ENCODE measurements at places on chromosomes 6 and 20.

- no peak for DNase-seq
Measured at GRCh38 chr6:52305411-52305810, 20.9 kb upstream of the MCM3 start.

DNA sequence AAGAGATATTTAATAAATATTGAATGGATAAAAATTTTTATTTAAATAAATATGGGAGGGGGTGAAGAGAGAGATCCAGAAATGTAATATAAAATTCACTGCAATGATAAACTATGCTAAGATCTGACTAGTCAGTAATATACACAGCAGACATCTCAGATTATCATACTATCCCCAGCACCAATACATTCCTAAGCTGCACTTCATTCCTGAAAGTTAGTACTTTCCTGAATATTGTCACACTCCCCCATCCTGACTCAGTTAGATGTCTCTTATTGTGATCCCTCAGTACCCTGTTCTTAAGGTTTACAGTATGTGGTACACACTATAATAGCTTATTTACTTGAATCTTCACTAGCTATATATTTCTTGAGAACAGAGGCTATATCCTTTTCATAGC lies 88.3 kb upstream of the KCNQ5 start:
- DNase-seq = no peak

DNA sequence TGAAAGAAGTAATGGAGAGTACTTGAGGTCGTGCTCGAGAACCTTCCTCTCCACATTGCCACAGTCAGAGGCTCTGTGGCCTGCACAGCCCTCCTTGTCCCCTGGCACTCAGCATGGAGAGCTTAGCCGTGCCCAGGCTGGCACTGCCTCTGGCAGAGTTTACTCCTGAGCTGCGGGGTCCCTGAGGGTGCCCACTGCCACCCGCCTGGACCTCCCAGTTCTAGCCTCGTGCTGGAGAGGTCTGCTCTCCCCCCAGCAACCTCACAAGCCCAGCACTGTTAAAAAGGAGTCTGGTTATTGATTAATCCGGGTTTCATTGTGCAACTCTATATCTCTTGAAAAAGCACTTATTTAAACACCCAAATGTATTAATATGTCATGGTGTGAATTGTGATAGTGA lies 226.8 kb downstream of the TMEM242 start:
- DNase-seq = no peak

DNA sequence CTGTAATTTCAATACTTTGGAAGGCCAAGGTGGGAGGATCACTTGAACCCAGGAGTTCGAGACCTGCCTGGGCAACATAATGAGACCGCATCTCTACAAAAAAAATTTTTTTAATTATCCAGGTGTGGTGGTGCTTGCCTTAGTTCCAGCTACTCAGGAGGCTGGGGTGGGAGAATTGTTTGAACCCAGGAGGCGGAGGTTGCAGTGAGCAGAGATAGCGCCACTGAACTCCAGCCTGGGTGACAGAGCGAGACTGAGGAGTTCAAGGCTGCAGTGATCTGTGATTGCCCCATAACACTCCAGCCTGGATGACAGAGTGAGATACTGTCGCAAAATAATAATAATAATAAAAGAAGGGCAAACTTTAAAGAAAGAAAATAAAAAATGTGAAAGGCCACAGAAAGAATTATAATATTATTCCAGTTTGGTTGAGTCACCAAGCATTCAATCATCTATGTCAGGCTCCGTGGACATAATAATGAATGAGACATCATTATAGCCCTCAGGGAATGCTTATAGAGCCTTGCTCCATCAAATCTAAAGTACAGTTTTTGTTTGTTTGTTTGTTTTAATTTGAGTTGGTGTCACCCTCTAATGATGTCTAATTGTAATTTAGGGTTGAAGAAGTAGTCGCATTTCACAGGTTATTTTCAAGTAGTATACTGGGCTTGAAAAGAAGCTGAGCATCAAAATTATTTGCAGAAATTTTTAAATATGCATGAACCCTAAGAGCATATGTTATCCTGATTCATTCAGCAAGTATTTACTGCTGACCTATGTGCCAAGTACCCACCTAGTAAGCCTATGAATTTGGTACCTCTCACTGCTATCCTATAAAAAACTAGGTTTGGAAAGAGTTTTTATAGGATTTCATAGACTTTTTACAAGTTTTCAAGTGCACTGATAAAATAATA lies 15.1 kb downstream of the GLYATL3 start:
- no peak for DNase-seq

DNA sequence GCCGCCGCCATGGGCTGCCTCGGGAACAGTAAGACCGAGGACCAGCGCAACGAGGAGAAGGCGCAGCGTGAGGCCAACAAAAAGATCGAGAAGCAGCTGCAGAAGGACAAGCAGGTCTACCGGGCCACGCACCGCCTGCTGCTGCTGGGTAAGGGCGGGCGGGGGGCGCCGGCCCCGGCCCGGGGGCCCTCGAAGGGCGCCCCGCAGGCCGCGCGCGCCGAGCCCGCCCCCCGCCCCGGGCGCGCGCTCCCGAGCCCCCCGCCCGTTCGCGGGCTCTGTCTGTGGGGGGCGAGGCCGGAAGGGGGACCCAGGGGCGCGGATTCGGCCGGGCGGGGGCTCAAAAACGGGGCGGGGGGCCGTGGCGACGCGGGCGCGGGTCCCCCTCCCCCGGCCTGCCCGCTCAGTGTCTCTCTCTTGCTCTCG lies 39.2 kb downstream of the GNAS start:
- no peak for DNase-seq

- DNase-seq = no peak
Measured at GRCh38 chr20:44572551-44573500, 9.6 kb upstream of the PKIG start.

GRCh38 chr6:4426968-4427367 lies 291.6 kb upstream of the ECI2 start:
- DNase-seq = no peak

DNA sequence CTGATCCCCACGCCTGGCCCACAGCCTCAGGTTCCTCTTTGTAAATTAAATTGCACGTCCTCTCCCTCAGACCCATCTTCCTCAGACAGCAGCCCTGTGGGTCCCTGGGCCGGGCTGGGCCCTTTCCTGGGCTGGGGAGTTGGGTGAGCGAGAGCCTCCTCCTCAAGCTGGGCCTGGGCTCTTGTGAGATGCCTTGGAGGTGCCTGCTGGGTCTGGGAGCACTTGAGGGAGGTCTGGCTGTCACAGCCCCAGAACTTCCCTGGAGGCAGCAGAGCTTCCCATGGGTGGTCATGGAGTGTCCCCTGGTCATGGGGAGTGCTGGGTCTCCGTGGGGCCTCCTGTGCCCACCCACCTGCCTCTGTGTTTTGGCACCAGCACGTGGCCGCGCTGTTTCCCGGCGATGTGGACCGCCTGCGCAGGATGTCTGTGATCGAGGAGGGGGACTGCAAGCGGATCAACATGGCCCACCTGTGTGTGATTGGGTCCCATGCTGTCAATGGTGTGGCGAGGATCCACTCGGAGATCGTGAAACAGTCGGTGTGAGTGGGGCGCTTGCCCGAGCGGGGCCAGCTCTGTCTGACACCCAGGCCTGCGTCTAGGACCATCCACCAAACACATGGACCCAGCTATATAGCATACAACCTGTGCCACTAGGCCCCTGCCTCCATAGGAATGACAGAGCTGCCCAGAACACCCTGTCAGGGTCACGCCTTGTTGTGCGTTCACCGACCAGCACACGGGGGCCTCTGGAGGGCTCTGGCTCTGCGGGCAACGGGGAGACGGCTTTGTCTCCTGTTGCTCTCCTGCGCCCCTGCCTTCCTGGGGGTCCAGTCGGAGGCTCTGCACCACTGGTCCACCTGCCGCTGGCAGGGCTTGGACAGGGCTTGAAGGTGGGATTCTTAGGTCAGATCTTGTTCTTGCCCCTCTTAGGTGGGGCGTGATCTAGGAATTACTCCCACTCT lies 33.0 kb downstream of the PYGB start:
- DNase-seq = no peak

DNA sequence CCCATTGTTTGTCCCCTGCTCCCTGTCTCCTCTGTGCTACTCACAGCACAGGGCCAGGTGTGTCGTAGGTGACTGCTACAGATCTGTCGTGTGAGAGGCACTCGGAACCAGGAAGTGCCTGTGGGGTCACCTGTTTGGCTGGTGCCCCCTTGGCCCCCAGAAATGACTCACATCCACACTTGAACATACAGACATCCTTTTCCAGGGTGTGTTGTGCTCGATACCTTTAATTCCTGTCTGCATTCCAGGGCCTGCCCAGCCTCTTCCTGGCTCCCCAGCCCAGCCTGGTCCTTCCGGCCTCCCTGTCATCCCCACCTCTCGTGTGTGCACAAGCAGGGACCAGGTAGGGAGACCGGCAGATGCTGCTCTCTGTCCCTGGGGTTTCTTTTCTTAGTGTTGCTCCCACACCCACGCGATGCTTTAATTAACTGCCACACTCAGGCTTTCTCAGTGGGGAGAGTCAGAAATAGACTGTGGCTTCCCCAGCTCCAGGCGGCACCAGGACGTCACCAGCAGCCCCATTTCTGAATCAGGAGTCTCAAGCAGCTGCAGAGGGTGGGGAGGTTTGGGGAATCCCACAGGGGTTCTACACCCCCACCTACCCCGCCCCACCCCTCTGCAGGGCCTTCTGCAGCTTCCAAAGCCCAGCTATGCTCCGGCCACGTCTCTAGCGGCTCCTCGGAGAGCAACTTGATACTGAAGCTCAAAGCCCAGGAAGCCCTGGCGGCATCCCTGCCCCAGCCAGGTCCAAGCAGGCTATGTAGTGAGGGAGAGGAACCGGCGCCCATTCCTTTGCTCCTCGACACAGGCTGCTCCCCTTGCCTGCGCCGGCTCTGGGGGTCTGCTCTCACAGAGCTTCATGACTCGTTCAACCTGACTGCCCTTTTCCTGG lies 102.2 kb downstream of the SYCP2 start:
- DNase-seq = no peak

DNA sequence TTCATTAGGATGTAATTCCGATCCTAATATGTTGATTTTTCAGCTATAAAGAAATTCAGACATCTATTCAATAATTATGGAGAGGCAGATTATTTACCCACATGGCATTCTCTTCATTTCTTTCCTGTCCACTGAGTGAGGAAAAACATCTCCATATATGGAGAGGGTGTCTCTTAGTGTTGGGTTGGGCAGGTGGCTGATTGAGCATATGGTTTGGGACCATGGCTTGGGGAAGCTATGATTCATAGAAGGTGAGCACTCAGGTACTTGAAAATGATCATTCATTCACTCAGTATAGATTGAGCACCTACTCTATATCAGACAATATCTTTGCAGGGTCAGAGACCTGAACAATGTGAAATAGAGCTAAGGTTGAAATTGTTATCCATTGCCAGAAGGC lies 41.3 kb upstream of the IL20RA start:
- DNase-seq = no peak

- DNase-seq = no peak
Measured at GRCh38 chr6:140847262-140847645, 1285.5 kb upstream of the GJE1 start.

DNA sequence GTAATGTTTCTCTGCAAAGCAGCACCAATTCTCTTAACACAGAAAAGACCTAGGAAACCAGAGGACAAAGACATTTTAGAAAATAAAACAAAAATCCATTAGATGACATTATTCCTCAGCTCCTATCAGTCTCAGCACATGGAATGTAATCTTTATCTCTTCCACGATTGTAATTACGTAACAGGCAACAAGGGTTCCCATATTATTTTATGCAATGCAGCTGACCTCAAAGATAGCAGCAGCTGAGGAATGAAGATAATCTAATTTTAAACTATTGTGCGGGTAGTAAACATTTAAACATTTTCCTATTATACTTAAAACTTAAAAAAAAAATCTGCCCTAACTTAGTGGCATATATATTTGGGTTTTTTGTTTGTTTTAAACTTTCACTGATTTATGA lies 33.0 kb upstream of the PTCHD4 start:
- DNase-seq = no peak

DNA sequence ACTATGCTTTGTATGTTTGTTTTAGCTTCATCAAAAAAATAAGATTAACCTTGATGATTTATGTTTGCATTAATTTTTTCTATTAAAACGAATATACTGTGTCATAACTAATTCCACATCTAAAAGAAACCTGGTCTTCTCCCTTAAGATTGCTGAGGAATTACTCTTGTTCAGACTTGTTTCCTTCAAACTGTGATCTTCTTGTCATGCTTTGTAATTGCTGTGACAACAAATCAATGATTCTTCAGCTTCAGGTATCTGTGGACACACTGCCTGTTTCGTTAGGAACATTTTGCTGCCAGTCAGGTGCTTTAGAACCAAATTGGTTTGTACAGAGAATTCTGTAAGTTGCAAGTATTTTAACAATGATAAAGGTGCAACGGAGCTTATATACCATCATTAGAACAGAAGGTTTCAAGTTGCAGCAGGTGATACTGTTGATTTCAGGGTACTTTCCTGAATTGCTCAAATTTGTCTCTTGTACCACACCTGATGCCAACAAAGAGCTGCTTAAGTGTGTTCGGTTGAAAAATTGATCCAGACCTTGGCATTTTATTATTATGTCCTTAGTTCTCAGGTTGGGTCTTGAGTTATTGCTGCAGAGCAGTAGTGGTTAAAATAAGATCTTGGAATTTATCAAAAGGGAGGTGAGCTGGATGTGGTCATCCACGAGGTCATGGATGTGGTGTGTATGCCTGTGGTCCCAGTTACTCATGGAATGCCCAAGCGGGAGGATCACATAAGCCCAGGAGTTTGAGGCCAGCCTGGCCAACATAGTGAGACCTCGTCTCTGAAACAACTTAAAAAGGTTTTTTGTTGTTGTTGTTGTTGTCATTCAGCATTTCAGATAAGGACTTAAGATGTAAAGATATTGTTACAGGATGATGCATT lies 19.5 kb downstream of the SYTL3 start:
- no peak for DNase-seq

GRCh38 chr20:56414842-56415765 lies 3.0 kb downstream of the CASS4 start:
- no peak for DNase-seq

DNA sequence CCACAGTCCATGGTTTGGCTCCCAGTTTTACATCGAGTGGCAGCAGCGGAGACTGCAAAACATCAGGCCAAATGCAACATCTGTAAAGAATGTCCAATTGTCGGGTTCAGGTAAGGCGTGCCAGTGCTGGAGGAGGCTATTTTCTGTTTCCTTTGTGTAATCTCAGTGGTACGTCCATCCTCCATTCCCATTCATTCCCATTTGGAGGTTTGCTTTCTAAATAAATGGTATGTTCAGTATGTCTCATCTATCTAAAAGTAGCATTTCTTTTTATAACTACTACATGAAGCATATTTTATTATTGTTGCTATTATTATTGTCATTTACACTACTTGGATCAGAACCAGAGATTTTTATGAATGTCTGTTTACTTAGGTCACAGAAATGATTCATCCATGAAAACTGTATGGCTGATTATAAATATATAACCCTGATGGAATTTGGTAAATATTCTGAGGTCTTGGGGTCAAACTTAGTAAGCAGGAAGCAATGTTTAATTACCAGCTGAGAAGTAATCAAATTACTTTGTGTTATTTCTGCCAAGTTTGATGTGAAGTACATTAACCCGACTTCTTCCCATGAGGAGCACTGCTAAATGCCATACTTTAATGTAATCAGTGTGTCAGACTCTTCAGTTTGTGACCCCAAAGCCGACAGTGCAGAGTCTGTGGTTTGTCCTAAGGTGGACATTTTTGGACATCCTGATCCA lies 512.9 kb downstream of the UTRN start:
- DNase-seq = no peak

All from COR-L47 (cell line).